ENCODE measurements at places on chromosomes 11 and 22.
A peak's percentile ranks its signal among the peaks of the same experiment; 100 is the strongest.

DNA sequence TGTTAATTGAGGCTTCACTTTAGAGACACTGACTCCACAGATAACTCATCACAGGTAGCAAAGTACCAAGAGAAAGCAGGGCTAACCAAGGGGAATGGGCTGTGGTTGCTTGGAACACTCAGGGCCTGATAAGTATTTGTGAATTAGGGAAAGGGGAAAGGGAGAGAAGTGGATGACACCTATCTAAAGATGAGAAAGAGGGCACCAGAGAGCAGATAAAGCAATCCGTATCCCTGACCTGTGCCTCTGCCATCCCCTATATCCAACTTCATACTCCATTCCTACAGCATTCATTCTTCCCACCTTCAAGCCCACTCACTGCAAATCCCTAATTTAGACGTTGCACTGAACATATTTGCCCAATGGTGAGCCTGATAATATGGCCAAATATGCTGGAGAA is 43.0 kb upstream of the API5 start:
- no peak for DNase-seq

GRCh38 chr11:19777039-19777376 is 64.4 kb downstream of the NAV2 start:
- no peak for DNase-seq

GRCh38 chr11:70313945-70314344 is 43.5 kb downstream of the PPFIA1 start:
- no peak for DNase-seq

DNA sequence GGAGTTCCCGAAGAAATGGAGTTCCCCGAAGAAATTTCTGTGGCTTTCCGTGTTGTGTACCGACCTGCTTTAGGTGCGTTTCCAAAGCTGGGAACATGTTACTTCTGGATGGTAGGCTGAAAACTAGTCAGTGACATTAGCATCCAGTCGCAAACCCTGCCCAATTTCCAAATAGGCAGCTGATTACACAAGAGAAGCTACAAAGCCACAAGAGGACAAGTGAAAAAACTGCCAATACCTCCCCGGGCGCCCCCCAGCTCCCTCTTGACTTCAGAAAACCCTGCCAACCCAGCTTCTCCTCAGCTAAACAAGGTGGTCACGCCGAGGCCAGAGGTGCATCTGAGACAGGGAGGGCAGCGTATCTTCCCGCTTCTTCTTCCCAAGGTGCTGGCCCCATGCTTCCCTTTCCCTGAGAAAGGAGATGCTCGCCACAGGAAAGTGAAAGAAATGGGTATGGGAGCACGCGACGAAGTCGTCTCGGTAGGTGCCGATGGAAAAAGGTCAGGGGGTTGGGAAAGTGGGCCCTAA is 551 bp downstream of the AGBL2 start:
- peak; percentile 42 for DNase-seq

DNA sequence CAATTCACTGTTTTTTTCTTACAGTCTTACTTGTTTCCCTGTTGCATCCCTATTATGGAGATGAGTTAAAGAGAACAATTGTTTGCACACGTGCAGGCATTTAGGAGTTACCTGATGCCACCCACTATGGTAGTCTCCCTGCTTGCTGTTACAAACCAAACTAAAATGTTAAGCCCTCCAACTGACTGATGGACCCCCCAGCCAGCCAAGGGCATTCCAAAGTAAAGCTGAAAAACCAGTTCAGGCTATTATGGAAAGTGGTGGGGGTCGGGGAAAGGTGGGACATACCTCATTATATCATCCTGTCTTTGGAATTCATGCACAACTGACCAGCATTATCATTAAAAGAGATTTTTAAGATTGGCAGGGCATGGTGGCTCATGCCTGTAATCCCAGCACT is 47.0 kb upstream of the GNAZ start:
- no peak for DNase-seq

DNA sequence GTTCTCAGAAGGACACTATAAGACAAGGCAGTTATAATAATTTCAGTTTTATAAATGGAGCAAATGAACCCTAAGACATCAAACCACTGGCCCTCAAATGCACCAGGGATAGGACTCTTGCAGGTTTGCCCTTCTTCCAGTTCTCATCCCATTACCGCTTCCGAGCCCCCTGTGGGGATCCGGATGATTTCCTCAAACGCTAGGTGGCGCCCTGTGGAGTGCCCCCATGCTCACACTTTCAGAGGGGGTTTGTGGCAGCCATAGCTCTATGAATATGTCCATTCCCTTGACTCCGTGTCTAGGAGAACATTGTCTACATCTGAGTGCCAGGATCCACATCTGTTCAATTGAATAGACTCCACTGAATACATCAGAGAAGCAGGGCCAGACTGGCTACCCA is 816.3 kb downstream of the NTM start:
- DNase-seq: no peak

- DNase-seq: peak; percentile 58
Observed at GRCh38 chr11:93740730-93741093, 583 bp downstream of the TAF1D start.
